AG10803 (cell line): ENCODE measurements at places on chromosomes 3 and 15.
A peak's percentile ranks its signal among the peaks of the same experiment; 100 is the strongest.

- DNase-seq = no peak
These were observed 415.2 kb downstream of the RAP2B start for GRCh38 chr3:153577059-153577736.

GRCh38 chr3:184335291-184335660 is 2.1 kb upstream of the FAM131A start:
- DNase-seq = peak; percentile 15

DNA sequence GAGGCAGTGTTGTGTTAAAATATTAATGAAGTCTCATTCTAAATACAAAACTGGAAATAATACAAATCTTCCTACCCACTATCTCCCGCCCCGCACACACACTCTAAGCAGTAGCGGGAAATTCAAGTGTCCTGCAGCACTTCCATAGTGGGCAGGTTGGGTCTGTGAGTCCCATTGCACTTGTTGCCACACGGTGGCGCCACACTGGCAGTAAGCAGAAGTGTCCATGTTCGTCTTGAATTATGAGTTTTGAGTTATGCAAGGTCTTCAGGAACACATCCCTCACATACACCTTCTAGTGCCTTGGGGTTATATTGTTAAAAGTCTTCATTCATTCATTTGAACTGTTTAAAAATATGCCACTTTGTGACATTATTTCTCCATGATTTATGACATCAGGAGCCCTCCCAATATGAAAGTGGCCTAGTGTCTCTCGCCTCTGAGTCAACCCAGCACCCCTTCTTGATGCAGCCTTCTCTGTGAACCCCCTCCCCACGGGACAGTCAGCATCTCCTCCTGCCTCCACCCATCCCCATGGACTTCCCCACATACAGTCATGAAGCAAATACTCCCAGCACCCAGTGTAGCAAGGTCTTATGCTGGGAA is 17.6 kb upstream of the CCDC174 start:
- DNase-seq = peak; percentile 49

DNA sequence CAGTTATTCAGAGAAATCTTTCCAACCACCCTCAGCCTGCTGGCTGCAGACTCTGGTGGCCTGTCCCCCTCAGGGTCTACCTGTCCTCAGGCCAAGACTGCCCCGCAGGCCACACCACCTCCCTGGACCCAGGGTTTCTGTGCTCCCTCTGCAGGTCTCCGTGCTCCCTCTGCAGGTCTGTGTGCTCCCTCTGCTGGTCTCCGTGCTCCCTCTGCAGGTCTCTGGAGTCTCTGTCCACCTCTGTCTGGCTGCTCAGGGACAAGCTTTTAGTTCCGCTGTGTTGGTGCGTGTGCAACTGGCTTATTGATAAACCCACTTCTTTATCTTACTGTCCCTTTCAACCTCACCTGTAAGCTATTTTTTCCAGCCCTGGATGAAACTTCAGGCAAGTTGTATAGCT is 30.1 kb downstream of the BDH1 start:
- DNase-seq = peak; percentile 34

DNA sequence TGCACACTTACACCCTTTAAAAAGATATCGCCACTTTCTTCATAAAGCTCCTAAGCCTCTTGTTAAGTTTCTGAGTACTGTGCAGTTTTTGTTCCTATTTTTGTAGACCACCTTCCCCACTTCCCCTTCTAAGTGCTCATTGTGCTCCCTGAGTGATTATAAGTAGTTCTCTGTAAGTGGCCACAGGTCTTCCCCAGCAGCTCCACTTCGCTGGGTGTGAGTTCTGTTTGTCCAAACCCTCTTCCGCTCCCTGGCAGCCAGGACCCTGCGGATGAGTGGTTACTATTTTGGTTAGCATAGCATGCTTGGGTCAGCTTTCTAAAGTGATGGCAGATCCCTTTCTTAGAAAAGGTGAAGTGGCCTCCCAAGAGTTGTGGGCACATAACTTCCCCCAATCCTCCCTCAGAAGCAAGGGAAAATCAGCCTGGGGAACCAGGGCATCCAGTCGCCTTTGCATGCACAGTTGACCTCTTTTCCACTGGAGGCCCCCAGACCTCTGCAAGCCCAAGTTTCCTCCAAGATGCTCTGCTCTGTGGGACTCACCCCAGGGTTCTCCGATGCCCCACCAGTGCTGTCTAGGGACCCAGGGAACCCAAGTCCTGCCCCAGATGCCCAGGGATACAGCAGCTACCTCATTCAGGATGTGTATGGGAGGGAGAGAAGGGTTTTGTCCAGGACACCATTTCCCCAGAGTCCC is 69.6 kb downstream of the ATP10A start:
- no peak for DNase-seq

DNA sequence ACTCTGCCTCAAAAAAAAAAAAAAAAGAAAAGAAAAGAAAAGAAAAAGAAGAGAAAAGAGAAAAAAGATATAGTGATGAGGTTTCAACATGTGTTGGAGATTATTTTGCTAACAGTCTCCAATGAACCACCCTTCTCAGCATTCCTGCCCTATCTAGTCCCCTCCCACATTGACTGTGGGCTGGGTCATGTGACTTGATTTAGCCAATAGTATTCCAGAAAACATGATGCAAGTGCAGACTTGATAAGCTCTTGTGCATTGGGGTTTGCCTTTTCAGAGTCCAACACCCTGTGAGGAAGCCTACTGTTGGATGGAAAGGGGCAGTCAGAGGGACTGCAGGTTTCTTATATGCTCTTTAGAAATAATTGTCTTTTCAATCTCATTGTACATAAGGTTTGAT is 37.8 kb upstream of the MED12L start:
- DNase-seq = peak; percentile 6

- no peak for DNase-seq
These were observed 27.7 kb upstream of the SMAD3 start for GRCh38 chr15:67037694-67038093.

- no peak for DNase-seq
These were observed 241.0 kb upstream of the GBE1 start for GRCh38 chr3:82002491-82002890.

DNA sequence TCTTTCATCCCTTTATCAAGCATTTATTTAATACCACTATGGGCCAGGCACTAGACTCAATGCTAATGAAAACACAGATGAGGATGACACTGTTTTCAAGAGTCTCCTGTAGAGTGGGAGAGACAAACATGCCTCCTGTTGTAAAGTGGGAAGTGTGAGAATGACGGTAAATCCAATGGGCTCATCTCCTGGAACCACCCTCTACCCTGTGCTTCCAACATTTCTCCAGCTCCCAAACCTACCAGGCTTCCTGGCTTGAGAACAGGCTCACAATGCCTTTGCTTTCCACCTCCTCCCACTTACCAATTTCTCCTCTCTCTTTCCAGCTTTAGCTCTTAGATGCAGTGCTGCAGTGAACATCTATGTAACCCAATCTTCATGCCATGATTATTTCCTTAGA is 54.1 kb upstream of the TBC1D23 start:
- no peak for DNase-seq

DNA sequence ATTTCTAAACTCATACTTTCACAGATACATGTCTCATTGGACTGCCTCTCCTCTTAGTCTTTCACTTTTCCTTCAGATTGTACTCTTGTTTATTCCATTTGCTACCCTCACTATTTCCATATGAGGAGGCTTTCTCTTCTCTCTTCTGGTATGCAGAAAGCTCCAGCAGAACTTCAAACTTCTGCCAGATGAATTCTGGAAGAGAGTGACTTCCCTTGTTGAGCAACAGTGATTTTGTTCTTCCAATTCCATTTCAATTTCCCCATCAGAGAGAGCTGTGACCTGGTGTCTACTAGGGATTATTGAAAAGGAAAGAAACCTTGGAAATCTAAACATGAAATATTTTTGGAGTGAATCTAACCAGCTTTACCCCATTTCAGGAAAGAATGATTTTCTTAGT is 523.2 kb upstream of the ZNF717 start:
- DNase-seq = peak; percentile 28

- peak; percentile 93 for DNase-seq
These were observed 8.3 kb downstream of the PLD1 start for GRCh38 chr3:171801738-171802589.

GRCh38 chr3:20146301-20146700 is 39.7 kb downstream of the SGO1 start:
- no peak for DNase-seq

GRCh38 chr3:37241880-37242279 is 67.5 kb upstream of the LRRFIP2 start:
- no peak for DNase-seq

- DNase-seq = no peak
These were observed 347.9 kb downstream of the MCTP2 start for GRCh38 chr15:94579286-94579685.

DNA sequence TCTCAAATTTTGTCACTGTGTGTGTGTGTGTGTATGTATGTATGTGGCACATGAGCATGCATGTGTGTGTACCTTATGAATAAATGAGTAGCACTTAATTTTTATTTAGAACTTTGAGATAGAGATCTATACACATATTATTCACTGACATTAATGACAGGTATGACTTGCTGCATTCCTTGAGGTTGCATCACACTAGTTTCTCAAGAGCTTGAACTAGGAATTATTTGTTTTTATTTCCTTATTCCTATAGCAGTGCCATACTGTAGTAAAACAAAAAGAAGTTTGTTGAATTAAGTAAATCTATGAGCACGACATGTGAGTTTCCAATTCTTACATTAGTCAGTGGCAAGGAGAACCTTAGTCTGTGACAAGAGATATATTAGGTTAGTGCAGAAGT is 943.9 kb downstream of the ROBO1 start:
- DNase-seq = peak; percentile 47

DNA sequence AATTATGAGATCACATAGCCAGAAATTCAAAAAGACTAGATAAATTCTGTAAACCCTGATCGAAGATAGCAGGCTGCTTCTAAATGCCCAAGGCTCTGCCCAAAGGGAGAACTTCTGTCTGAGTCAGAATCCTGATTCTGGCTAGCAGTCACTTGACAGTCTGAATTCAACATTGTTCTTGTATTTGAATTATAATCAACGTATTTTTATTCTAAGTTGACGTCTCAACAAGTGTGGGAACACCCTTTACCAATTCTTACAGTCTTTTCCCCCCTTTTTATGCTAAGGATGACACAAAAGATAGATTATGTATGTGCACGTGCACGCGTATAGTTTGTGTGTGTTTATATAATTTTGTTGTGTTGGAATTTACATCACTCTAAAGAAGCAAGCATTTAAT is 552.8 kb downstream of the NAALADL2 start:
- DNase-seq = no peak

DNA sequence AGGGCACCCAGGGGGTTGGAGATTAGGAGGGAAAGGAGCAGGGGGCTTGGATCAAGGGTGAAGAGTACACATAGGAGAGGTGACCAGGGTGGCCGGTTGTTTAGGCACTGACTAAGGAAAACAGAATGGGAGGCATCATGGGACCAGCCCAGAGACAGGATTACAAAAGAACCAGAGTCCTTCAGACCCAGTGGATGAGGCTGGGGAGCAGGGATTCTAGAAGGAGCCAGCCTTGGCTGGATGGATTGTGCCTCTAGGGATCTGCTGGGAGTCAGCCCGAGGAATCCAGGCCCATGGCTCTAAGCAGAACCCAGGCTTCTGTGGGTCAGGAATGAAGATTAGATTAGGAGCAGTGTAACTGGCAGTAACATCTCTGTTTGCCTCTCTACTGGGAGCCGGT is 98.6 kb downstream of the ARNT2 start:
- DNase-seq = no peak

GRCh38 chr3:169771497-169772304 is 1.5 kb upstream of the MYNN start:
- DNase-seq = peak; percentile 67

GRCh38 chr3:170372190-170372879 is 14.8 kb downstream of the SKIL start:
- DNase-seq = peak; percentile 8

DNA sequence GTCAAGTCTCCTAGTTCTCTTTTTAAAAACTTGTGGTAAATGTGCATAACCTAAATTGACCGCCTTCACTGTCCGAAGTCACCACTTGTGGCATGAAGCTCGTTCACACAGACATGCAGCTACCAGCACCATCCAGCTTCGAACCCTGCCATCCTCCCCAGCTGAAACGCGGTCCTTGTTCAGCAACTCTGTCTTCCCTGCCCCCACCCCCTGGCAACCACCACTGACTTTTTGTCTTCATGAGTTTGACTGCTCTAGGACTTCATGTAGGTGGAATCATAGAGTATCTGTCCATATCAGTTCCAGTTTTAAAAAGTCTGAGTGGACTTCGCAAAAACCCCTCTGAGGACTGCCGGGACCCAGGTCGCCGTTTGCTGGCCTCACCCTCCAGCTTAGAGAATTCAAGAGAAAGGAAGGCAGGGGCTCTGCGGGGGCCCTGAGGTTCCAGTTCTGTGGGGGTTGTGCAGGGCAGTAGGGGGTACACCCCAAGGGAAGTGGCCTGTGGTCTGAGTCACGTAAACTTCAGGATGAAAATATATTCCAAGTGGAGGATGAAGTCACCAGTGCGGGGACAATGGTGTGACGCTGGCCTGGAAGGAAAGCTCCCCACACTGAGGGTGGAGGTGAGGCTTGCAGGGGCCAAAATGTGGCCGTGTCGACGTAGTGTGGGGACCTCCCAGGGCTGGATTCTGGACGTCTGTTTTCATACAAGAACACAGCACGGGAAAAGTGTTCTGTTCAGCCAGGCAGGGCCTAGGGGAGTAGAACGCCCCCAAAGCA is 67.6 kb downstream of the ABTB1 start:
- DNase-seq = no peak

DNA sequence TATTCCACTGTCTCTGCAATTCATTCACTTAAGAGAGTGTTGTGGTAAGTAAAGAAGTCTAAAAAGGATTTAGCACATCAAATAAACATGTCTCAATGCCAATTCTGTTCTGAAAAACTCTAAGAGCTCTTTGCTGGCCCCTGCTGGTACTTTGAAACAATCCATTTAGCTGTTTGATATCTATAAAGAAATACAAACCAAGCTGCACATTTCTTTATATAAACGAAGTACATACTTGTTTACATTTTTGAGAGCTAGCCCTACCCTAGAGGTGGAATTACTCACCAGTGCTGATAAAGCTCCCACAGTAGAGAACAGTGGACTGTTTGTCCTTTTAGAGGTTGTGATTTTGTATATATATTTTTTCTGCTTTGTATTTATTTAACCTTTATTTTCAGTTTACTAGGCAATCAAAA is 75.5 kb downstream of the NEDD4 start:
- DNase-seq = peak; percentile 86

- DNase-seq = no peak
These were observed 133.6 kb upstream of the ARPP21 start for GRCh38 chr3:35505772-35506171.

DNA sequence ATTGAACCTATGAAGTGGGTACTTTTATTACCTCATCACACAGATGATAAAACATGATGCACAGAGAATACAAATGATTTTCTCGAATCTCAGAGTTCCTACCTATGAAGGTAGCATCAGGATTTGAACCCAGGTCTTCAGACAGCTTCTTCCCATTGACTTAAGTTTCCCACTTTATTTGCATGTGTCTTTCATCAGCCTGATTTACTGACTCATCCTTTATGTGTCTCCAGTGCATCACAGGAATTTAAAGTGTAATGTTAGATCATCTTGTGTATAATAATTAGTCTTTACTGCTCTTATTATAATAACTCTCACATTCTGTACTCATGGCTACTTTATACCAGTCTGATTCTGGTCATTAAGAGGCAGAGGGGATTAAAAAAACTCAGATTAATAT is 449.4 kb upstream of the SUCLG2 start:
- no peak for DNase-seq
